Central memory CD8-positive, alpha-beta T cell (primary cell): ENCODE measurements at places on chromosomes 16 and 17.

GRCh38 chr17:29176558-29177351, 3.4 kb downstream of the MYO18A start:
- no peak for DNase-seq

DNA sequence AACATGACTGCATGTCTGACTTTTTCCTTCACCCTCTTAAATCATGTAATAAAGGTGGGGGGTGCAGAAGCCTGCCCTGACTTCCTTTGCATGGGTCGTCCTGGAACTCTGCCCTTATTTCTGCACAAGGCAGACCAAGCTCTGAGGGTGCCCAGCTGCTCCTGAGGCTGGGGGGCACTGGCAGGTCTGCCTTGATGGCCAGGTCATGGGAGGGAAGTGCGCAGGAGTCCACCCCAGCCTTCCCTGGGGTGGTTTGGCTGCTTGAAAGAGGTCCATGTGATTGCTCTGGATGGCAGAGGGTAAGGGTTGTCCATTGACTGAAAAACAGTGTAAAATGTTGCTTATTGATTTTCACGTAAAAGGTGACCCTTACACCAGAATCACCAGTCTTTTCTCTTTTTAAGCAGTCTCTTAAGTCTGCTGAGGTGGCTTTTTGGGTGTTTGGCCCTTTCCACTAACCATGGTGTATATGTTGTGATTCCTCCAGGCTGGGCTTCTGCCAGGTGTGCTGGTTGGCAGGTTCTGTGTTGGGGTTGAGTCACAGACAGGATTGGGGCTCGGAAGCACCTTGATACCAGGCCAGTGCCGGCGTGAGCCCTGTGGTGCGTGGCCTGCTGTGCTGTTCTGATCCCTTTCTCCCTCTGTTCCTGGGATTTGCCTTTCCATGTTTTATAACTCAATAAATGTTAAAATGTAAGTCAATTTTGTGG, 19.4 kb downstream of the DHX38 start:
- no peak for DNase-seq

DNA sequence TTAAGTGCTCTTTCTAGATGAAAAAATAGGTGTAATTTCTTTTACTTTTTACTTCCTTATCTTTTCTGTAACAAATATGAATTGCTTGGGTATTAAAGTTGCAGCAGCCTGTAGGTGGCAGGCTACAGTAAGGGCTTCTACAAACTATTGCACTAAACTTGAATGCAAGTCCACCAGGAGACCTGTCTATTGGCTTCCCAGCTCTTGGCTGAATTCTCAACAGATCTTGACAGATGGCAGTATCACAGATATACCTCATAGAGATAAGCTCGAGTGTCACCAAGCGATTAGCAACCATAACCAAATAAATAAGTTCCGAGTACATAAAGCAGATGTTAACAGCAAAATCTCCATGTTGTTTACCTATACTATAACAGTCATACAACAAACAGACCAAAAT, 5.9 kb downstream of the BBS2 start:
- no peak for DNase-seq

- DNase-seq: no peak
These were observed 29.5 kb downstream of the MAP2K6 start for GRCh38 chr17:69444023-69444422.

- DNase-seq: no peak
These were observed 23.6 kb upstream of the SMURF2 start for GRCh38 chr17:64685705-64686104.

GRCh38 chr16:12111223-12111622, 134.7 kb downstream of the SNX29 start:
- no peak for DNase-seq

DNA sequence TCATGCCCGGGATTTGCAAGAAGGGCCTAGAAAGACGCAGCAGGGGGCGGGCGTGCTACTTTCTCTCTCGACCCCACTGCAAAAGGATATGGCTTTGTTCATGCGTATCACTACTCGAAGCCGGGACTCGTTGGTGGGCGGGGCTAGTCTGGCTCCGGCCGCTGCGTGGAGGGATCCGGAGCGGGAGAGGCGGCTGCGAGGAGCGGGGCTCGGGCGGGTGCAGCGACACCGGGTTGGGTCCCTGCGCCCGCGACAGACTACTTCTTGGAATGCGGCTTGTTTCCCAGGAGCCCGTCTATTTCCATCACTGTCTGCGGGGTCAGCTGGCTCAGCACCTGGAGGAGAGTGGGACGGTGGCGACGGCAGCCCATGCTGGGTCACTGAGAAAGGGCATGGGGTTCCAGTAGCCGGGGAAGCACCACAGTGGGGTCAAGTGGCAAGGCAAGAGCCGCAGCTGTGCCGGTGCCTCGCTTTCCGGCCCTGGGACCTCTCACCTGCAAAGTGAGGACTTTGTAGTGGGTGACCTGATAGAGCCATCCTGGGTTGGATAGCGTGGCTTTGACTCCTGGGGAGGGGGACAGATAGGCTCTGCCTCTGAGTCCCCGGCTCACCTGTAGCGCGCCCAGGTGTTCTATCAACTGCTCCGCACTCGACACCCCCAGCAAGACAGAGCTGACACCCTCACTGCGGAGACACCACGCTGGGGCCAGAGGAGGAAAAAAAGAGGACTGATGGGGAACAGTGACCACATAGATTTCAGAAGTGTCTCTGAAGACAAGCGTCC, 6.6 kb downstream of the KCNAB3 start:
- DNase-seq: peak; percentile 59

GRCh38 chr16:51982715-51983680, 563.9 kb downstream of the TOX3 start:
- DNase-seq: no peak

GRCh38 chr17:48592577-48592976, 1.0 kb downstream of the HOXB5 start:
- no peak for DNase-seq

DNA sequence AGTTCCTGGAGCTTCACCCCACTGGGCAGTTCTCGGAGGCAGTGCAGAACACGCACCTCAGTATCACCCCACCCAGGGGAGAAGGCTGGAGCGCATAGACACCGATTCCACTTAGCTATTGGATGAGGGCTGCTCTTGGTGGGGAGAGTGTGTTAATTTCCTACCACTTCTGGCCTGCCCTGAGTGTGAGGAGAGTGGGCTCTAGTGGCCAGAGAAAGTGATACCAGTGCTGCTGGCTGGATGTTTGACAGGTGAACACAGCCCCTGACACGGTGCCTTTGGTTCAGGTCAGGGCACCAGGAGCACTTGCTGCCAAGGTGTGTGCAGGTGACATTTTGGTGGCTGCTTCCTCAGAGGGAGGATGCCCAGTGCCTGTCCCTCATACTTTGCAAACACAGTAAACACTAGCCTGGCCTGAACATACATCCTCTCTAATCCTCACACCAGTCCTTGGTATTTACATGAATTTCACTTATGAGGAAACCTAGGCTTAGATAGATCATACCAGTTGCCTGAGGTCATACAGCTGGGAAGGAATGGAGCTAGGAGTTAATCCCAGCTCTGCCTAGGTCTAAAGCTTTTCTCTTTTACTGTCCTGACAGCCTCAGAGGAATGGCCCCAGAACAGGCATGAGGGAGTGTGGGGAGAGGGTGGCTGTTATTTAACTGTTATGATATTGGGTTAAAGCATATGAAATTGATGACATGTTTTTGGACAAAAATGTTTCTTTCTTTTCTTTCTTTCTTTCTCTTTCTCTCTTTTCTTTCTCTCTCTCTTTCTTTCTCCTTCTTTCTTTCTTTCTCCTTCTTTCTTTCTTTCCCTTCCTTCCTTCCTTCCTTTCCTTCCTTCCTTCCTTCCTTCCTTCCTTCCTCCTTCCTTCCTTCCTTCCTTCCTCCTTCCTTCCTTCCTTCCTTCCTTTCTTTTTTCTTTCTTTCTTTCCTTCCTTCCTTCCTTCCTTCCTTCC, 21.0 kb upstream of the ITGAX start:
- no peak for DNase-seq

GRCh38 chr17:67359960-67360791, 6.2 kb downstream of the PSMD12 start:
- DNase-seq: peak; percentile 46

- no peak for DNase-seq
These were observed 100.2 kb upstream of the SDK2 start for GRCh38 chr17:73744411-73744810.

DNA sequence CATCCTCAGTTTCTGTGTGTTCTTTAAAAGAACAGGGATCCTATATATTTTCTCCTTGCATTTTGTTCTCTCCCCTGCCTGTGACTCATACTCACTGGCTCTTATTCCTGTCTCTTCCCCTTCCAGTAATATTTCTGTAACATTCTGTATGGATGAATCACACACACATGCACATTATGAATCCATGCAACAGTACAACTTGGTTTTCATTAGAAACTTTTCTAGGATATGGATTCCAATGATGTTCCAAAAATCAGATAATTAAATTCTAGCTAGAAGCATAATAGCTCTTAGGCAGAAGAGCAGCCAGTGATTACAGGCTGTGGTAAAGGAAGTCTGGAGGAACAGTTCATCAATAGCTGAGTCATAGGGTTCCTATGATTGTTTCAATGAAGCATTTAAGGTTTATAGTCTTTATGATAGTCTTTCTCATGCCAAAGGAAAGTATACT, 119.6 kb upstream of the PMFBP1 start:
- no peak for DNase-seq

DNA sequence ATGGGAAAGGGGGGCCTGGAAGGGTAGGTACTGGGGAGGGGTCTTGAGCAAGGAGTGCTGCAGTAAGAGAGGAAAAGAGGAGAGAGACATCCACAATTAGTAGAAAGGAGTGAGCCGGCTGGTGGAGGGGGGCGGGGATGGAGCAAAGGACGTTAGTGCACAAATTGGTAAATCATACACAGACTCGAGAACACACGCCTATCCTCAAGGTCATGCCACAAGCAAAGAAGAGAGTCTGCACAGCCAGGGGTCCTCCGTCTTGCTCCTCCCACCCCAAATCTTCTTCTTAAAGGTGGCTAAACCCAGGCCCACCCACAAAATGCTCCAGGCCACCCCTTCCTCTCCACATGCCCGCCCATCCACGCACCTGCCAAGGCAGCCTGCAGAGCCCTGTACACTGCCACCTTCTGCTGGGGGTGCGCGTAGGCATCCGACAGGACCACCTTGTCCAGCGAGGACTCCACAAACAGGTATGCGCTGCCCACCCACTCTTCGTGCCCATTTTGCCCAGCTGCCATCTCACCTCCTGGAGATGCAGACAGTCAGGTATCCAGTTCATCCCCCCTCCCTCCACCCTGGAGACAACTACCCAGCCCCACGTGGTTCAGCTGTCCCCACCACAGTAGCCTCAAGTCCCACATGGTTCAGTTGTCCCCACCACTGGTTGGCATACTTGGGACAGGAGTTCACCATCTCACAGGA, 3.4 kb downstream of the TRADD start:
- no peak for DNase-seq

DNA sequence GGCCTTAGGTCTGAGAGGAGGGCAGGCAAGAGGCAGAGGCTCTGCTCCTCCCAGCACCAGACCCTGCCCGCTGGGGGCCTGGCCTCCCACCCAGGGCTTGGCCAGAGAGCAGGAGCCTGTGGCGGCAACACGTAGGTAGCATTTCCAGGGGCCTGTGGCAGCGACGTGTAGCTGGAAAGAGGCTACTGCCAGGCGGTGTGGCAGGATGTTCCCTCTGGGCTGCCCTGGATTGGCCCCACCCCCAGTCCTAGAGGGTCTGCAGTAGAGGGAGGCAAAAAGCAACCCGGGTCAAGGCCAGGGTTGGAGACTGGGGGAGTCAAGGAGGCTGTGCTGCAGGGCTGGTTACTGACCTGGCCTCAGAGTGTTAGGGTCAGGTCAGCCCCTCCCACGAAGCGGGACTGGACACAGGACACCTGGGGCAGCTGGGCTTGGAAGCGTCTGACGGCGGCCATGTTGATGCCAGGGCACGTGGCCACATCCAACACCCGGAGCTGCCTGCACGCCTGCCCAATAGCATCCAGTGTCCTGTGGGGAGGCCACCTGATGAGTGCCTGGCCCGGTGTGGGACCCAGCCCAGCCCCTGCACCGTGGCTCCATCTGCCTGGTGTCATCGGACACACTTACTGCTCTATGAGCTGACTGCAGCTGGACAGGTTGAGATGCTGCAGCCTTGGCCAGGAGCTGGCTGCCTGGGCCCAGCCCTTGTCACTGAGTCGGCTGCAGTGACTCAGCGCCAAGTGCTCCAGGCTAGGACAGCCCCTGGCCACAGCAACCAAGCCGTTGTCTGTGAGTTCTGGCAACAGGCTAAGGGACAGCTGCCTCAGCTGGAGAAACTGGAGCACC, 8.5 kb downstream of the ELMO3 start:
- no peak for DNase-seq

DNA sequence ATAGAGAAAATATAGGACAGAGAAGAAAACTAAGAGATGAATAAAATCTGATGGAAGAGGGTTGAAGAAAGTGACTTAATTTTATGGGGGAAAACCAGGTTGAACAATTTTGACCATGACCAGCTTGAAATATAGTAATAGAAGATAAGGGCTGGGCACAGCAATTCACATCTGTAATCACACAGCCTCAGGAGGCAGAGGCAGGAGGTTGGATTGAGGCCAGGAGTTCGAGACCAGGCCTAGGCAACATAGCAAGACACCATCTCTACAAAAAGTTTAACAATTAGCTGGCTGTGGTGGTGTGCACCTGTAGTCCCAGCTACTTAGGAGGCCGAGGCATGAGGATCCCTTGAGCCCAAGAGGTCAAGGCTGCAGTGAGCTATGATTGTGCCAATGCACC, 8.7 kb downstream of the MXRA7 start:
- no peak for DNase-seq

DNA sequence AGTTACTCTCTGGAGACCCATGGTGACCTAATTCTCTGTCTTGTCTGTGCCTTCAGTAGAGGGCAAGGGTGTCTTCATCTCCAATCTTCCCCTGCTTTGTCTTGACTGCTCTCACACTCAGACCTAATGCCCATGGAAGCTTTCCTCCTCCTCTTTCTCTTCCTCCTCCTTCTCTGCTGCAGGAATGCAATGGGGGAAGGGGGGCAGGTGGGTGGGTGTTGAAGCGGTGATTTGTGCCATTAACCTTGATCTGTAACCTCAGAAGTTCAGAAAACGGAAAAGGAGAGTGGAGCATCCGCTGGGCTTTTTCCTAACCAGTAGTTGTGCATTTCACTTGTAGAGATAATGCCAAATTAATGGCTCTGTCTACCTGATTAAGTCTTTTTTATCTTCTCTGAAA, 172.3 kb upstream of the CDH11 start:
- no peak for DNase-seq

- peak; percentile 68 for DNase-seq
These were observed at the start of gene MYO18A for GRCh38 chr17:29180034-29180787. Gene MYO18A (minus strand): TSS chr17:29180398. CDS start chr17:29166940, 13,458 bp downstream.
